Kidney (tissue), 22 donors: ENCODE measurements at places on chromosomes 3 and 15.
A peak's percentile ranks its signal among the peaks of the same experiment; 100 is the strongest.

GRCh38 chr3:184590795-184591194, 29.2 kb downstream of the EPHB3 start:
- DNase-seq, result peak; percentile 55

DNA sequence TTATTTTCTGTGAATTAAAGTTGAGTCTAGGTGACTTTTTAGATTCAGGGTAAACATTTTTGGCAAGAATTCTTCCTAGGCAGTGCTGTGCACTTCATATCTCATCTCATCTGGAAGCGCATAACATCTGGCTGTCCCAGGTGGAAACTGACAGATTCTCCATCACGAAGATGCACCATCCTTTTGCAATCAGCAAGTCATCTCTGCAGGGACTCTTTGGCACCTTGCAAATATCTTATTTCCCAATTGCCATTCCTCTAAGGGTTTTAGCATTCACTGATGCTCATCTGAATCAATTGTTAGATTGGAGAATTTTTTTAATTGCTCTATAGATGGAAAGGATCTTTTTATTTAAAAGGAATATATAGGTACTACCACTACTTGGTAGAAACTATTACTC, 282.7 kb upstream of the ATP10A start:
- no peak for DNase-seq

DNA sequence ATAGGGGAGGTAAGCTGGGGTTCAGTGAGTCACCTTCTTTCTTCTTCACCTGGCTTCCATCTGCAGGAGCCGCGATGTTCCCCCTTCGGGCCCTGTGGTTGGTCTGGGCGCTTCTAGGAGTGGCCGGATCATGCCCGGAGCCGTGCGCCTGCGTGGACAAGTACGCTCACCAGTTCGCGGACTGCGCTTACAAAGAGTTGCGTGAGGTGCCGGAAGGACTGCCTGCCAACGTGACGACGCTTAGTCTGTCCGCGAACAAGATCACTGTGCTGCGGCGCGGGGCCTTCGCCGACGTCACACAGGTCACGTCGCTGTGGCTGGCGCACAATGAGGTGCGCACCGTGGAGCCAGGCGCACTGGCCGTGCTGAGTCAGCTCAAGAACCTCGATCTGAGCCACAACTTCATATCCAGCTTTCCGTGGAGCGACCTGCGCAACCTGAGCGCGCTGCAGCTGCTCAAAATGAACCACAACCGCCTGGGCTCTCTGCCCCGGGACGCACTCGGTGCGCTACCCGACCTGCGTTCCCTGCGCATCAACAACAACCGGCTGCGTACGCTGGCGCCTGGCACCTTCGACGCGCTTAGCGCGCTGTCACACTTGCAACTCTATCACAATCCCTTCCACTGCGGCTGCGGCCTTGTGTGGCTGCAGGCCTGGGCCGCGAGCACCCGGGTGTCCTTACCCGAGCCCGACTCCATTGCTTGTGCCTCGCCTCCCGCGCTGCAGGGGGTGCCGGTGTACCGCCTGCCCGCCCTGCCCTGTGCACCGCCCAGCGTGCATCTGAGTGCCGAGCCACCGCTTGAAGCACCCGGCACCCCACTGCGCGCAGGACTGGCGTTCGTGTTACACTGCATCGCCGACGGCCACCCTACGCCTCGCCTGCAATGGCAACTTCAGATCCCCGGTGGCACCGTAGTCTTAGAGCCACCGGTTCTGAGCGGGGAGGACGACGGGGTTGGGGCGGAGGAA, 2.6 kb downstream of the ISLR2 start:
- DNase-seq, result peak; percentile 56

DNA sequence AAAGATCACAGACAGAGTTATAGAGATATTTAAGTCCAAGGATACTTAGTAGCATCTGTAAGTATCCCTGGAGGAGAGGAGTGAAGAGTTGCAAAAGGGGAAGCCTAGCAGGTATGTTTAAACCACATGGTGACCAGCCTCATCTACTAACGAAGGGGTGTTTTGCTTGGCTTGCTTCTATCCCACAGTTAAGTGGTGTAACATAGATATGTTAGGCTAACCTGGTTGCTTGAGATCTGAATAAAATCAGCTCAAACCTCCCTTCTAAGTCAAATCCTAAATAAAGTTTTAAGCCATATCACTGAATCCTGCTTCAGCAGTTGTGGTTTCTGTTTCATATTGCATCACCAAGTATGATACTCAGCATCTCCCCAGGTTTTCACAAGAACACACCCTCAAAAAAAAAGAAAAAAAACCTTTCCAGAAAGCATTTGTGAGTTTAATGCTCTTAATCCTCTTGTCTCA, 880.2 kb downstream of the ROBO1 start:
- DNase-seq, result no peak

- no peak for DNase-seq
These were observed 7.4 kb upstream of the TGM5 start for GRCh38 chr15:43274136-43274535.

DNA sequence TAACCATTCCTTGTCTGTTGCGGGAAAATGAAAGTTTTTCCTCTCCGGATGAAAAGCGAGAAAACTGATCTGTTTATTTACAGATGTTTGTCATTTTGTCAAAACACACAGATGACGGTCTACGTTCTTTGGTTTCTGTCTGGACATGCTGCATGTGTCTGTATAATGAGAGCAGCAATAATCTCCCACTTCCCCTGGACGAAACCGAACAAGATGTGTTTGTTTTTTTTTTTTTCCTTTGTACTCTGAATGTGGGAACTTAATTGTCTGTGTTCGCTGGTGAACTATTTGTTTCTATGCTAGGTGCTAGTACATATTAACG, 33.6 kb downstream of the PTPRG start:
- no peak for DNase-seq

GRCh38 chr3:122835590-122835989, 40.7 kb downstream of the SLC49A4 start:
- DNase-seq, result no peak

GRCh38 chr15:75455424-75455981, 4.0 kb upstream of the SIN3A start:
- peak; percentile 96 for DNase-seq

DNA sequence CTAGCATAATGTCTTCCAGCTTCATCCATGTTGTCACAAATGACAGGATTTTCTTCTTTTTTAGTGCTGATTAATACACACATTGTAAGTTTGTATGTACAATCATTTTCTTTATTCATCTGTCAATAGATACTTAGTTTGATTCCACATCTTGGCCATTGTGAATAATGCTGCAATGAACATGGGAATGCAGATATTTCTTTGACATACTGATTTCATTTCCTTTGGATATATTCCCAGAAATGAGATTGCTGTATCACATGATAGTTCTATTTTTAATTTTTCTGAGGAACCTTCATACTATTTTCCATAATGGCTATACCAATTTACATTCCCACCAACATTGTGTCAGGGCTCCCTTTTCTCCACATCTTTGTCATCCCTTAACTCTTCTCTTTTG, 117.9 kb downstream of the MEIS2 start:
- DNase-seq, result no peak

DNA sequence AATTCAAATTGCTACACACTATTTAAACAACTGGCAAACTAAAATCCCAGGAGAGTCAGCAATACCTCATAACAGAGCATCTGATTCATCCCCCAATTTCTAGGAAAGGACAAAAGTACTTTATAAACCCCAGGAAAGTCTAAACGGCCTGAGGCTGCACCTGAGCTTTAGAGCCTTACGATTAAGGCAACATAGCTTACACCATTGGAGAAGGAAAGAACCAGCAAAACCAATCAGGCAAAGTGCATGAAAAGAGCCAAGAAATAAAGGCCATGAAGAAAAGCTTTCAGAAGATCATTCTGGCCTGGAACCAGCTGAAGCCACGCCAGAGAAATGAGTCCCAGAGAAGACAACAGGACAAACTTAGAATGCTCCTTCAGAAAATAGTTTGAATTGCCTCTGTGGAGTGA, 48.1 kb downstream of the PTPN9 start:
- peak; percentile 14 for DNase-seq

DNA sequence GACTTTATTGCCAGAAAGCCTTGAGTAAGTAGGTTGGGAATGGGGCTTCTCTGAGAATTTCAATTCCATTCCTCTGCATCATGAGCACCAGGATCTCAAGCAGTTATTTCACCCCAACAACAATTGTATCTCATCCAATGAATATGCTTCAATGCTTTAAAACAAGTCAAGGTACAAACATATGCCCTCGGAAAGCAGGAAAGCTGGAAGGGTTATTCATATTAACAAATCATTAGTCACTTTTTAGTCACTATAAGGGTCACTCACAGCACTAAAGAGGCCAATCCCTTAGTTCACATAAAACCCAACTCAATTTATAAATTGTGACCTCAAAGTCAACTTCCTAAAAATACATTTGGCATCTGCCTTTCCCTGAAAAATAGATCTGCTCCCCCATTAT, 16.2 kb downstream of the MB21D2 start:
- no peak for DNase-seq
